ENCODE measurements at places on chromosomes 13 and 19.

- DNase-seq, result no peak
These were observed 163.6 kb downstream of the SPRY2 start for GRCh38 chr13:80177327-80177726.

- no peak for DNase-seq
These were observed 5.3 kb upstream of the TCF3 start for GRCh38 chr19:1657746-1658145.

DNA sequence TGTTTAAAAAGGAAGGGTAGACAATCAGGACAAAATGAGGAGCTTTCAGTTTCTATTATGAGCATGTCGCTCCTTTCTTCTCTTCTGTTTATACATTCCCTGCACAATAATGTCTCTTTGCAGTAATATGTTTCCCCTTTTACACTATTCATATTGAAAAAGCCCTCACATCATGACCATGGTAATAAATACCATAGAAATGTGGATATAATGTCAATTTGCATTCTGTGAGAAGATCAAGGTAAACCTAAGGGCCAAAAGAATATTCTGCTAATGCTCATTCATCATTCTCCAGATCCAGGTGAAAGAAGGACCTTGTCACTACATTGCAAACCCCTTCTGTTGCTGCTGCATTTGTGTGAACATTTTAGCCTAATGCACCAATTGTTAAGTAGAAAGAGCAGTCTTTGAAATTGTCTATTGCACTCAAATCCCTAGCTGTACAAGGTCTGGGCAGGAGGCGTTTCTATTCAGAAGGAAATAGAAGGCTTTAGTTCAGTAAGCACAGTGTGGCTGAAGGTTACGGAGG is 117.6 kb upstream of the SOX21 start:
- no peak for DNase-seq

- DNase-seq, result no peak
These were observed 8.9 kb downstream of the CEBPA start for GRCh38 chr19:33293255-33294057.

GRCh38 chr13:24651718-24652345 is 28.4 kb upstream of the ATP12A start:
- DNase-seq, result no peak

- DNase-seq, result peak; percentile 72
These were observed 23.7 kb downstream of the SLC6A16 start for GRCh38 chr19:49301165-49301865.

DNA sequence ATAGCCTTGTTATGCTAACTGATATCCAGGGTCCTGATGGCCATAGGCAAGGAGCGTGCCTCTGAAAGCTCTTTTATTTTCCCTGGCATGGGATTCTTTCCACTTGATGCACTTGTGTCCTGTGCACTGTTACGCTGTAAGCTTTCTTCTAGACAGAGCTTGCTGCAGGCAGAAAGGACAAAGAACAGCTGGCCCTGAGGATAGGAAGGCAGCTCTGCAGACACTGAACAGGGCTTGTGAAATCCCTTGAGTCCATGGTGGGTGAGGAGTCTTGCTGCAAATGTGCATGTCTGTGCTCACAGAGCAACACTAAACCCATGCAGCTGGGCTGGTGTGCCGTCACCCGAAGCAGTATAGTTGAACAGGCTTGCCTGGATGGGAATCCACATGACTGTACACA is 126.6 kb downstream of the AKAP11 start:
- no peak for DNase-seq

DNA sequence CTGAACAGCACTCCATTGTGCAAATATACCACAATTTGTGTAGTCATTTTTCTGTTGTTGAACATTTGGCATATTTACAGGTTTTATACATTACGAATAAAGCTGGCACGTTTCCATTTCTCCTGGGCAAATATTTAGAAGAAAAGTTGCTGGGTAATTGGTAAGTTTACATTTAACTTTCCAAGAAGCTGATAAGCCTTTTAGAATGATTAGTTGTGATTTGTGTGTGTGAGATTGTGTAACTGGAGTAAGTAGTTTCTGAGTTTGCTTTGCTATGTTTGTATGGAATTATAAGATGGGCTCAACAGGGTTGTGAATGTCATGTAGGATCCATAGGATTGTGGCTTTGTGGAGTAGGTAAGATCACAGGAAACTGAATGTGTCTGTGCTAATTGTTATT is 1.6 kb upstream of the ZNF529 start:
- DNase-seq, result no peak

GRCh38 chr19:30708416-30709178 is 336.4 kb downstream of the ZNF536 start:
- DNase-seq, result no peak
